ENCODE measurements at places on chromosomes 6 and 20.

- peak; percentile 64 for DNase-seq
Observed at GRCh38 chr20:51639206-51639832, 96.8 kb upstream of the NFATC2 start.

DNA sequence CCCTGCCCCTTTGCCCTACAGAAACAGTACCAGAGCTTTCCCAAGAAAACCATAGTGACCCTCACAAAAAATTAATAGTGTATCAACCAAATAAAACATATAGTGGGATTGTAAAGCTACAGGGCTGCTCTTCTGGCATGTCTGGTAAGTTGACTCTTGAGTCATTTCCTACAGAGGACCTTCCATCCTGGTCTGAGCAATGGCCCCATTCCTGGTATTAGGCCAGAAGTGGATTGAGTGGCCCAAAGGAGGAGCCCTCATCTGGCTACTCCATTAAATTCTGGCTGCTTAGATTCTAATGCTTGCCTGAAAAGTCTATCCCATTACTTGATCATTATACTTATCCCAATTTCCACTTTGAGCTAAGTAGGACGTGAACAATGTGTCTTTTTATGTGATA lies 150.9 kb upstream of the HMGN3 start:
- no peak for DNase-seq

DNA sequence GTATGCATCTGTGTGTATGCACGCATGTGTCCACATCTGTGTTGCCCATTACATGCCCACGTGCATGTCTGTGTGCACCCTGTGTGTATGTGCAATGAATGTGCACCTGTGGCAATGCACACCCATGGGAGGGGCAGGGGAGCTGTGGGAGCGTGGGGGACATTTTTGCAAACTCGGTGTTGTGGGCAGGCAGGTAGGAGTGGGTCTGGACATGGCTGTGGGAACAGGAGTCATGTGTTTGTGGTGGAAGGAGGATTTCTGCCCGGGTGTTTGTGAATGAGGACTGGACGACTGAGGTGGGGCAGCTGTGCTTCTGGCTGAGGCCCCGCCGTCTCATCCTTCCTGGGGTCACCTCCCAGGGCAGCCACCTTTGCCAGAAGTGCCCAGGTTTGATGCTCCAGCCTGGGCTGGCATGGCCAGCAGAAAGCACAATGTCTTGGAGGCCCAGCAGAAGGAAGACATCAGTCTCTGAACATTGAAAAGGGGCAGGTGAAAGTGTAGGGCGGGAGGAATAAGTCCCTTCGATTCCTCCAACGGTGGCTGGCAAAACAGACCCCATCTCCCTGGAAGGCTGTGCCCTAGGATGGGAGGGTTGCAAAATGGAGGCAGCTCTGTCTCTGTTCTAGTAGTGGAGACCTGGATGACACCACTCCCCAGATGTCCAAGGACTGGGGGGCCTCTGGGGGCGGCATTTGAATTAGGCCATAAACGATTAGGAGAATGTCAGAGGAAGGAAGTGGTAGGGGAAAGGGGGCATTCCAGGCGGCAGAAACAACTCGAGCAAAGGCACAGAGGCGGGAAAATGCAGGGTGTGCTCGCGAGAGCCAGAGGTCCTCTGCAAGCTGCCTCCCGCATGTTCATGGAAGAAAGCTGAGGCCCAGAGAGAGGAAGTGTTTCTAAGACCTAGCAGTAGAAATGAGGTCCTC lies 19.1 kb upstream of the ARMC12 start:
- no peak for DNase-seq

- DNase-seq = no peak
Observed at GRCh38 chr20:49412953-49413352, 69.5 kb downstream of the KCNB1 start.

DNA sequence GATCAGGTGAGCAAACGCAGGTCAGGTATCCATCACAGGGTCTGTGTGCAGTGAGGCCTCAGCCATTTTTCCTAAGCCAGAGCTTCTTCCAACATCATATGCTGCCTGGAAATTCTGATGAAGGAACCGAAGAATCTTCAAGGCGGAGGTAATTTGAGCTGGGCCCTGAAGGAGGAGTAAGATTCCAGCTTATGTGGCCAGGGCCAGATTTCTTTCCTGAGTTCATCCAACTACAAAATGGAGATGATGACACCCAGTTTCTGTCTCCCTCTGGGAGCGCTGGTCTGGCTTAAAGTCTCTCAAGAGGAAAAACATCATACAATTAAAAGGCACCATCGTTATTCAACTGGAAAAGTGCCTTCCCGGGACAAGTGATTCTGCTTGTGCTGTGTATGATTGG lies 6.9 kb upstream of the MANBAL start:
- DNase-seq = no peak

GRCh38 chr6:156910938-156911337 lies 133.8 kb downstream of the ARID1B start:
- DNase-seq = no peak

GRCh38 chr6:109840796-109841195 lies 137.3 kb upstream of the GPR6 start:
- DNase-seq = no peak

DNA sequence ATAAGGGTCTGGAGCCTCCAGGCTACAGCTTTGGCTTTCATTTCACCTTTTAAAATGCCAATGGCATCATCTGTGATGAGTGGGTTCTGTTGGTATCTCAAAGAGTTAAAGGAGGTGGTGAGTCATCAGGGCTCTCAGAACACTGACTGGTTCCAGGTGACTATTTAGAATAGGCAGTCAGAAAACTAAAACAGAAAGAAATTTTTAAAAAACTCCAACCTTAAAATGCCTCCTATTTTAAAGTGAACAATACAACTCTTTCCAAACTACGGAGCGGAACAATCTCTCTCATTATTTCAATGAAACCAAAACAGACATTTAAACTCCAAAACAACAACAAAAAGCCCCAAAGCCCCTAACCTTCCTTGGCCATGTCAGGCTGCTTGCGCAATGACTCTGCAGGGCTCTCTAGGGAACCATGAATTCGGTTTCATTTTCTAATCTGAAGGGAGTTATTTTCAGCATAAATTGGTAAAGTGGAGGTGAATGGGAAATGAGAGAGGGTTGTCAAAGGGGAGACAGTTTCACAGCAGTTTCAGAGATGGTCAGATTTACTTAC lies 194.9 kb downstream of the KIF6 start:
- peak; percentile 79 for DNase-seq

GRCh38 chr6:34736823-34737222 lies 20.5 kb upstream of the SNRPC start:
- no peak for DNase-seq

DNA sequence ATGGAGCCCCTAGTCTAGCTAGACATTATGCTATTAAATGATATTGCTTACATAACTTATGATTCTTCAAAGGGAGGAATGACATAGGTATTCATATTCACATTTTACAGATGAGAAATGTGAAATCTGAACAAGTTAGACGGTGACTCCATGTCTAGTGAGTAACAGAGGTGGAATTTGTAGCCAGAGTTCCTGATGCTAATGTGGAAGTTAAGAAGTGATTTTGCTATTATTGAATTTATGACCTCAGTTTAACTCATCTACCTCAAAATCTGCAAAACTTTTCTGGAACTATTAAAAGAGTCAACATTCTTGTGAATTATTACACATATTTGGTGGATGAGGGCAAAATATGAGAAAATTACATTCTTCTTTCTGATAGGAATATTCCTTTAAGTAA lies 347.6 kb upstream of the MMS22L start:
- DNase-seq = no peak

DNA sequence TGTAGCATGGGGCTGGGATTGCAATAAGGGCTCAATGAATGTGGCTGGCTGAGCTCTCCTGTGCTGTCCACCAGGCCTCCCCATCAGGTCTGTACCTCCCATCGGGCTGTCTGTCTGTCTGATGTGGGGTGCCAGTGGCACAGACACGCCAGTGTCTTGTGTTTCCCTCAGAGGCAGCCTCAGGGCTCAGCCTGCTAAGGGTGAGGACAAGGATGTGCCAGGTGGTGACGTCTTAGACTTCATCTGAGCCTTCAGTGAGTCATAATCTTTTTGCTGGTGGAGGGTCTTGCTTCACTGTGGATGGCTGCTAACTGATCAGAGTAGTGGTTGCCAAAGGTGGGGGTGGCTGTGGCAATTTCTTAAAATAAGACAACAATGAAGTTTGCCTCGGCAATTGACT lies 194.7 kb downstream of the NRN1 start:
- no peak for DNase-seq

- no peak for DNase-seq
Observed at GRCh38 chr6:100065348-100065747, 71.3 kb upstream of the MCHR2 start.

DNA sequence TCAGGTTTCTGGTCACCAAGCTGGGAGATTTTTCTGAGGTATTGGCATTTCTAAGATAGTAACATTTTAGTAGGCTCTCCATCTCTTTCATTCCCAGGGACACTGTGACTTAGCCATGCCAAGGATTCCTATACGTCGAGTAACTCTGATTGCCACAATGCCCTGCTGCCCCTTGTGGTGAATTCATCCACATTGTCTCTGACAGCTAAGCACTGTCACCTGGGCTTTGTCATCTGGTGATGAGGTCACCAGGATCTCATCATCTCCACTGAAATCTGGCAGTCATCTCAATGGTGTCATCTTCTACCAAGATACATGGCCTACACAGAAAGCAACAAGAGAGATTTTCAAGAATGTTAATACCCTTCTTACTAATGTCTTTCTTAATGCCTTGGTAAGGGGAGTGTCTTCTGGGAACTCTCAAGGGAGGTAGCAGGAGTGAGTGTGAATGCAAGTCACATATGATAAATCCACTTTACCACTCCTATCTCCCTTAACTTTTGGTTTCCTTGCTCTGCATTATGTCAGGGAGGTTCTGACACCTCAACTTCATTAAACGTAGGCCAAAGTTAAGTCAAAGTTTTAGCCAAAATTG lies 246.7 kb downstream of the CD109 start:
- no peak for DNase-seq

DNA sequence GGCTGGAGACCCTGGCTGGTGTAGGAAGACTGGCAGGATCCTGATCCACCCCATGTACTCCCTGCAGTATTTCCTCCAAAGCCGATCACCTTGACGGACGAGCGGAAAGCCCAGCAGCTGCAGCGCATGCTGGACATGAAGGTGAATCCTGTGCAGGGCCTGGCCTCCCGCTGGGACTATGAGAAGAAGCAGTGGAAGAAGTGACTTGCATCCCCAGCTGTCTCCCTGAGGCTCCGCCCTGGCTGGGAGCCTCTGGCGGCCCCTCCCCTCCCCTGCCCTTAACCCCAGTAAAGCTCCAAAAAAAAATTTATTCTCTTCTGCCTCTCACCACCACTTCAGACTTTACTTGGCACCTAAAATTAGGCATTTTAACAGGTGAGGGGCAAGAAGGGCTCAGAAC lies 7.0 kb downstream of the COX4I2 start:
- DNase-seq = no peak

DNA sequence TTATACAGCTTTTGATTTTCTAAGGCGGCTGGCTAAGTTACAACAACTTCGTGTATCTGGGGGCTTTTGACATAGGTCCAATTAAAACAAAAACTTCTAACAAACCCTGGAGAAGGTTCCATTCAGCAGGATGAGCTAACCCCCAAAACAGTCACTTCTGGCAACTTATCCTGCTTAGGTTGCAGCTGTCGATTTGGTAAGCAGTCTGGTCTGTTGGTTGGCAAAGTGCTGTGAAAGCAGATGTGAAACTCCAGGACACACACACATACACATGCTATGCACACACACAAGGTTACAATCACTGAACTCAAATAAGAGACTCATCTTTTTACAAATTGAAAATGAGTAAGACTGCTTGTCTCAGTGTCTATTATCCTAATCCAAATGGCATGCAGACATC lies 119.0 kb upstream of the STMND1 start:
- no peak for DNase-seq

Measured in GM13976 (cell line).